ENCODE measurements at places on chromosomes 16 and 17.

- no peak for DNase-seq
Observed at GRCh38 chr17:39151943-39152818, 744 bp upstream of the PLXDC1 start.

DNA sequence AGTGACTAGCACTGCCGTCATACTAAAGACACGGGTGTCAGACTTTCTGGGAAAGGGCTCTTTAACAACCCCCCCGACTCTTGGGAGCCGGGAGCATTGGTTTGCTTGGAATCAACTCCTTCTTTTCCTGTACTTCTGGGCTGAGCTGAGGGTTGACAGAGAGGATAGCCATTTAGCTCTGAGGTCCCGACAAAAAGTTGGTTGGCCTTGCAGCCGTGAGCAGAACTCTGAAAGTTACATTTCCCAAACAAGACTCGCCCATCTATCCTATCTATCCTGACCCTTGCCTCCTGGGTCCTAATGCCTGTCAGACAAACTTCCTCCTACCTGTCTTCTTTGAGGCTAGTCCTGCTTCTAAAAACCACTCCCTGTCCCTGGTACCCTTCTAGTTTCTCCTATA, 460.8 kb upstream of the TOM1L1 start:
- DNase-seq = no peak

DNA sequence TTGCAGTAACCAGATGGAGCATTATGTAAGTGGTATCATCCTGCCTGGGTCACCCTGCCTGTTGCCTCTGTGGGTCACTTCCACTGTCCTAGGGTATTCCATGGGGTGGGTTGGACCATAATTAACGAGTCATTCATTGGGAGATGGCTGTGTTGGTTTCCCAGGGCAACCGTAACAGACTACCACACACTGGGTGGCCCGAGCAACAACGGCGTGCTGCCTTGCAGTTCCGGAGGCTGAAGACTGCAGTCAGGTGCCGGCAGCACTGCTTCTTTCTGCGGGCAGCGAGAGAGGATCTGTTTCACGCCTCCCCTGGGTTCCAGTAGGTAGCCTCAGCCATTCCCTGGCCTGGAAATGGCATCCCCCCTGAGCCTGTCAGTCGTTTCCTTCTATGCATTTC, 28.9 kb upstream of the CMIP start:
- DNase-seq = no peak

DNA sequence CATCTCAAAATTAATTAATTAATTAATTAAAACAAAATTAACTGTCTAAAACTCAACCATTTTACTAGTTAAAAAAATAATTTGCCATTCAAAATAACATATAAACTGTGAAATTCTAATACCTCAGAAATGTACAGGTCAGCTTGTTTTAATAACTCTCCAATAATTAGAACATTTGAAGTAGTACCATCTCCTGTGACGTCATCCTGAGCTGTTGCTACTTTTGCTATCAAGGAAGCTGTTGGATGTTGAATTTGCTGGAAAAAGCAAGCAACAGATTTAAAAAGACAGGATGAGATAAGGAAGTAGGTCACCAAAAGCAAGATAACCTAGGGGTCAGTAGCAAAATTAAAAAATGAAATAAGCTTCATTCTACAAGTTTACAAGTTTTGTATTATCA, 2.8 kb downstream of the CCT6B start:
- DNase-seq = no peak

DNA sequence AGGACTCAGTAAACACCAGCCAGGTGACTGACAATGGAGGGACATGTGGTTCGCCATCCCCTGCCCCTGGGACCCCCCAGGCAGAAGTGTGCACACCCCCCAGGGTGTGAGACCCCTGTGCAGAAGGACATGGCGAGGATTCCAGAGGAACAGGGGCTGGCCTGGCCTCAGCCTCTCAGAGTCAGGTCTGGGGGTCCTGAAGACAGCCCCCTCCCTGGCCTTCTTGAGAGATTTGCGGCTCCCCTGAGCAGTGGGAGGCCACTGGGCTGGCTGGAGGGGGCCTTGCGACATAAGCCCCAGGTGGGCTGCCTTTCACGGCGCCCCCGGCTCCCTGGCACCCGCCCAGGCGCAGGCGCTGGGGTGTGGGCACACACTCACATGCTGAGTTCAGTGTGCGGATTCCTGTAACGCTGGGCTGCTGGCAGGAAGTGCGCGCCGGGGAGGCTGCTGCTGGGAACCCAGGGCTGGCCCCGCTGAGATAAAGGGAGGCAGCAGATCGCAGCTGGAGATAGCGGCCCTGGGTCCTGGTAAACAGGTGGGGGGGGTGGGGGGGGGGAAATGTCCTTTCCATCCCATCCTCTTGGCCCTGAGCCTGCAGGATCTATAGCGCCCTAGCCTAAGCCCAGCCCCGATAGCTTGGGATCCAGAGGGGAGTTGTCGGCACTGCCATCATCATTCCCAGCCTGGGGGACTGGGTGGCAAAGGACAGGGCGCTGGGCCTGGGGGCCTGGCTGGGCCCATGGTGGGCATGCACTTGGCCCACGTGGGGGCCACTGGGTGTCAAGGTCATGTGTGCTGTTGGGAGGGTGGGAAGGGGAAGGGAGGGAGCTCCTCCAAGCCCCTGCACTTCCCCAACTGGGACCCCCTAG, 27.1 kb downstream of the TMEM235 start:
- no peak for DNase-seq

GRCh38 chr16:56657555-56658326, at the start of gene MT1F:
Gene MT1F (plus strand): TSS chr16:56657959. CDS start chr16:56658059, 100 bp downstream.
- DNase-seq = no peak

DNA sequence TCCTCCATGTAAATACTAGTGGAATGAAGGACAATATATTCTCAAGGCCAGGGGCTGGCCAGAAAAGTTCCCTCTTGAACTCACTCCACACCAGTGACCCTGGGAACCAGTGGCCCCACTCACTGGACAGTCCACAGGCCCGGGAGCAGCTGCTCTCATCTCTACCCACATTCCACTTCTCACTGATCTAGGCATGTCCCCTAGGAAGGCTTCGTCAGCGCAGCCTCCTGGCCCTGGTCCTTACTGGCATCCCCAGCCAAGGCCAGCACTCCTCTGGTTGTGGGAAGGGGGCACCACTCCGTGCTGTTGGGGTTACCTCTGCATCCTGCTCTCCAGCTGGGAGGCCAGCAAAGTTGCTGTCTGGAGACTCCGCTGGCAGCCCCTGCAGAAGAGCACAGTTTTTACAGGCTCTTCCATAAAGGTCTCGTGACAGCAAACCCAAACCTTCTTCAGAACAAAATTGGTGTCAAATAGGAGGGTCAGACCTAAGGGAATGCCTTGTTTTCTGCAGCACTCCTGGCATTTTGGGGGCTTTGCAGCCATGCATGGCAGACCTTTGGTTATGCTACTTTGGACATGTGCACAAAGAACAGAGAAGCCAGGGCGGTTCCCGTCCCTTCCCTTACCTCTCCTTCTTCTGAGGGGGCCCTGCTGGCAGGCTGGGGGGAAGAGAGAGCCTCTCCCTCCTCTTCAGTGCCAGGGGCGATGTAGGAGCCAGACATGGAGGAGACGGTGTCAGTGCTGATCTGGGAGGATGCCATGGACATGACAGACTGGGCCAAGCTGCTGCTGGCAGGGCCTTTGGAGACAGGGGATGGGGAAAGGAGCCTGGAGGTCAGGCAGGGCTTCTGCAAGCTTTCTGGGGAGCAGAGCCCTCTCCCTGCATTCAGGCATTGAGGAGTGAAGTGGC, 14.1 kb upstream of the FOXJ1 start:
- no peak for DNase-seq

DNA sequence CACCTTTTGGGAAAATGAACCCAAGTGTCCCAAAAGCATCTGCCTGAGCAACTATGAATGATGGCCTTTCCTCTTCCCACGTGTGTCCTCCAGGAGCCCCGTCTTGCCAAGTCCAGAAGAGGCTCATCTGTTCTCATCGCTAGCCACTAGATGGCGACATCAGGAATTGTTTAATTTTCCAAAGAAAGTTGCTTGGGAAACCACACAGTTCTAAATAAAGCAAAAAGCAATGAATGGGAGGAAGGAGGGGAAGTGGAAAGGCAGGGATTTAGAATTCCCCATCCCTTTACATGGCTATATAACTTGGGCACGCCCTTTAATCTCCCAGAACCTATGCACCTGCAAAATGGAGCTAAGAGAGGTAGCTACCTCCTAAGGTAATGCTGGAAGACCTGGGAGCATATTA, 9.0 kb upstream of the CDH5 start:
- DNase-seq = peak; percentile 76

GRCh38 chr16:12250578-12250977, 274.0 kb downstream of the SNX29 start:
- DNase-seq = no peak

- no peak for DNase-seq
Observed at GRCh38 chr17:72616447-72616846, 476.0 kb downstream of the SLC39A11 start.

GRCh38 chr17:38693700-38694329, 11.3 kb upstream of the MLLT6 start:
- DNase-seq = no peak

DNA sequence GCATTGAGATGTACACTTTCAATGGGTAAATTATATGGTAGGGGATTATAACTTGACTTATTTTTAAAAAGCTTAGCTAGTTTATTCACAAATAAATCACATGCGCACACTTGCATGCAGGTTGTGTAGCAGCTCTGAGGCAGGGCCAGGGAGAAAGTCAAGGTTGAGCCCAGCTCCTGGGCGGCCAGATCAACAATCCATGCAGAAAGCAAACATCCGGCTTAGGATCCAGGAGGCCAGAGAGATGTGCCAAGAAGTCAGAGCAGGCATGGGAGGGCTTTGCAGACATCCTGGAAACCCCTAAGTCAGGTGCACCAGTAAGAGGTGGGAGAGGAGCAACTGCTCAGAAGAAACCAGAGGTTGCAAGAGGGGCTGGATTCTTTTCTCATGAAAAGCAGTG, 186.5 kb downstream of the AXIN2 start:
- DNase-seq = no peak

DNA sequence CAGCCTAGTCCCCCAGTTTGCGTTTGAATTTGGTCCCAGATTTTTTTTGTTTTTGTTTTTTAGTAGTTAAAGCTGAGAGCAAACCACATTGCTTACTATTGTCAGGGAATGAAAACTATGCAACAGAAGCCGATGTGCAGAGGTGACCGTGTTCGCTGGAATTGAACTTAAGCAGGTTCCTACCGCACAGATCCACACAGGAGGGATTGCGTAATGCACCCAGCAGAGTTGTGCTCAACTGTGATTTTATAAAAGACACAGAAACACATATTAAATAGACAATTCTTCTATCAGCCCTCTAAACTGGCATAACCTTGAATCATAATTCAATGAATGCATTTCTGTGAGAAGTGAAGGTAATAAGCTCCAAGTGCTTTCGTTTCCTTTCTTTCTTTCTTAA, 443.0 kb downstream of the WWOX start:
- no peak for DNase-seq

DNA sequence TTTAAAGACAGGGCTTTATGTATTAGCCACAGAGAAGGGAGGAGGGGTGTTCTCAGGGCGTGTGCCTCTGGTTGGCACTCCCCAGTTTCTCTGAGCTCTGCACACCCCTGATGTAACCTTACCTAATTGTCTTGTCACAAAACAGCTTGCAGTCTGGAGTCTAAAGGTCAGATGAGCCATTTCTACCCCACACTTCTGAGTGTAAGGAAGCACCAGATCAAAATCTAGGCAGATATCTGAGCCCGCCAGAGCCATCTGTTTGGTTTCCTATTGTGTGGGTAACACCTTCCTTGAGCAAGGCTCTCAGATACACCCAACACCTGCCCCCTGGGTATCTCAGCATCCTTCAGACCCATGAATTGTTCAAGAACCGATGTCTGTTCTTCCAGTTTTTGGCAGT, 15.5 kb downstream of the CDH1 start:
- DNase-seq = no peak

DNA sequence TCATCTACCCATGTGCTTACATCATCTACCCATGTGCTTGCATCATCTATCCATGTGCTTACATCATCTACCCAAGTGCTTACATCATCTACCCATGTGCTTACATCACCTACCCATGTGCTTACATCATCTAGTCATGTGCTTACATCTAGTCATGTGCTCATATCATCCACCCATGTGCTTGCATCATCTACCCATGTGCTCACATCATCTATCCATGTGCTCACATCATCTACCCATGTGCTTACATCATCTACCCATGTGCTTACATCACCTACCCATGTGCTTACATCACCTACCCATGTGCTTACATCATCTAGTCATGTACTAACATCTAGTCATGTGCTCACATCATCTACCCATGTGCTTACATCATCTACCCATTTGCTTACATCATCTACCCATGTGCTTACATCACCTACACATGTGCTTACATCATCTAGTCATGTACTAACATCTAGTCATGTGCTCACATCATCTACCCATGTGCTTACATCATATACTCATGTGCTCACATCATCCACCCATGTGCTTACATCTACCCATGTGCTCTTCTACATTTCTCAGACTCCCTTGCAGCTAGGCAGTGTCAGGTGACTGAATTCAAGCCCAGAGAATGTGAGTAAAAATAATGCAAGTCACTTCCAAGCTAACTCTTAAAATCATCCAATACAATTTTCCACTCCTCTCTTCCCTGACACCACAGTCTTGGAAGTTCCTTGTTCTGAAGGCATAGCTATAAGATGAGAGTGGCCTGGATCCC, 196.8 kb downstream of the CBLN1 start:
- DNase-seq = no peak

GRCh38 chr16:65574326-65574966, 452.6 kb upstream of the CDH11 start:
- no peak for DNase-seq

DNA sequence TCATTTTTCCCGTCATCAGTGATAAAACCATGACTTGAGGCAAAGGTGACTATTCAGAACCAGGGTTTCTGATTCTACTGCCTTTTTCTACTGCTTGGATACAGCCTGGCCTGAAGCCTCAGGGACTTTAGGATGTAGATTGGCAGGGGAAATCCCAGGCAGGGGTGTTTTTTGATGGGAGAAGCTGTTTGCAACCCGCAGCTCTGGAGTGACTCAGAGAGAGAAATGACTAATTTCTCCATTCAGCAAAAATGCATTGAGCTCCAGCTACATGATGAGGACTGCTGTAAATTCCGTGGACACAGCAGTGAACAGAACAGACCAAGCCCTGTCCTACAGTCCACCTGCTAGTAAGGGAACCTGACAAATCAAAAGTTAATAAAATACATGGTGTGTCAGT, 560.6 kb downstream of the CDH13 start:
- DNase-seq = no peak

GRCh38 chr17:7224110-7224509, 4.4 kb downstream of the ACADVL start:
- no peak for DNase-seq

GRCh38 chr17:512926-513325, 160.3 kb upstream of the RPH3AL start:
- no peak for DNase-seq

DNA sequence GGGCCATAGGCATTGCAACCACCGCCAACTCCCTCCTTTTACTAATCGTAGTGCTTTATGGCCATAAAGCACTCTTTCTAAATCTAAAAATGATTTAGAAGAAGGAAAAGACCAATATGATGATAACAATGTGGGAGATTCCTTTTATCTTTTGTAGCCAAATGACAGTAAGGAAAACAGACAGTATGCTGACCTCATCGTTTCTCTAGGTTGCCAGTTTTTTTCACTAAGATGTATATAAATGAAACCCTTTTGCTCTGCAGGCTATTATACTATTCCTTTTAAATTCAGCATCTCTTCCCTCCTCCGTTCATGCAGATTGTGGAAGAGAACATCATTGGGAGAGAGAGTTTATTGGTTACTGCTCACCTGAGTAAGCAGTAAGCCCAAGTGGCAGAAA, 25.3 kb downstream of the OTOA start:
- no peak for DNase-seq
